ENCODE measurements at places on chromosomes 5 and 9.

DNA sequence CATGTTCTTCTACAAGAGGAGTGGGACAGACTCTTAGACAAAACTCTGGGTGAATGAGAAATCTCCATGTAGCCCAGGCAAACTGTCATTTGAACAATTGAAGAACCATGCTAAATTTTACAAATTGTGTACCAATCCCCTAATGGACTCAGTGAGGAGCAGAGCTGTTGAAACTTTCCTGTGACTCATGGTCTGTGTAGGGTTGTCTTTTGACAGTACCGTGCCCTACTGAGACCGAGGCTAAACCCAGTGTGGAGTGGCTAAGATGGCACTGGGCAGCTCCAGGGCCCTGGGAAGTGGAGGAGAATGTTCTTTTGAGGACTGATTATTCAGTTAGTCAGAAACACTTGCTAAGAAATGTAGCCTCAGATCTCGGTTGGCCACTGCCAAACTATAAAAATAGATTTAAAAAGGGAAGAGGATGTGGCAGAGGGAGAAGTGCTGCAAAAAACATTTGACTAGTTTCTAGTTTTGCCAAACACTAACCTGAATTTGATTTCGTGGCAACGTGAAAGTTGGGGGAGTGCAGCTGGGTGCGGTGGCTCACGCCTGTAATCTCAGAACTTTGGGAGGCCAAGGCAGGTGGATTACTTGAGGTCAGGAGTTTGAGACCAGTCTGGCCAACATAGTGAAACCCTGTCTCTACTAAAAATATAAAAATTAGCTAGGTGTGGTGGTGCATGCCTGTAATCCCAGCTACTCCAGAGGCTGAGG is 24.7 kb downstream of the POU4F3 start:
- no peak for DNase-seq

DNA sequence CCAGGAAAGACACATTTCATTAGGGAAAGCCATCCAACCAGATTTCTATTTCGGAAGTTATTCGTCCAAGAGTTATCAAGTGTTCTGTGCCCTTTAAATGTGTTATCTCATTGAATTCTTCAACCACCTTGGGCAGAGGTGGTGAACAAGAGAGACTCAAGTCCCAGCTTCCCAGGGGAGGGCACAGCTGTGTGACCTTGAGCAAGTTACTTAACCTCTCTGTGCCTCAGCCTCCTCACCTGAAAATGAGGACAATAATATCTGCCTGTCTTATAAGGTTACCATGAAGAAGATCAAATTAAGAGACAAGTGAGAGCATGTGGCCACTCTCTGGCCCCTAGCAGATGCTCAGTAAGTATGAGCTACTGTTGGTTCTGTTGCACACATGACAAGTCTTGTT is 37.4 kb downstream of the WHRN start:
- DNase-seq, result no peak

- no peak for DNase-seq
Measured at GRCh38 chr5:167233507-167234220, 1057.8 kb upstream of the WWC1 start.

- no peak for DNase-seq
Measured at GRCh38 chr9:21558615-21559401, 76.7 kb upstream of the IFNE start.

DNA sequence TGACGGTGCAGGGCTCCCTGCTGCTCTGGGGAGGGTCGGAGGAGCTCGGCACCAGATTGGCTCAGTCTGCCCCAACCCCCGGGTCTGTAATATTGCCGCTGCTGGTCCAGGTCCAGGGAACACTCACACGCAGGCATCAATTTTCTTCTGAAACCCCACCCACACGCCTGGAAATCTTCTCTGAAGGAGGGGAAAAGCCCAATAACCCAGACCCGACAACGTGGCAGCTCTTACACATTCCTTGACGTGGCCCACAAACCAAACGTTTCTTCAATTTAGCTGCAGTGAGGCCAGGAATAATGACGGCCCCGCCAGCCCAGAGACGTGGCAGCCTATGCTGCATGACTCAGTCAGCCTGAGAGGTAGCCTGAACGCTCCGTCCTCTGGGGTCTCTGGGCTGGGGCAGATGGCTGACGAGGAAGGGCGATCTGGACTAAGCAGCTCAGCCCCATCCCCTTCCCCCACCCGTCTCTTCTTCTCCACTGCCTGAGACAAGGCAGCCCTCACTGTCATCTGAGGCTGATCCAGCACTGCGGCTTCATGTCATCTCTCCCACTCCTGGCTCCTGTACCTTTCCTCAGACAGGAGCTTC is 9.9 kb upstream of the SPARC start:
- no peak for DNase-seq

- no peak for DNase-seq
Measured at GRCh38 chr9:131278702-131279111, 2.4 kb upstream of the FAM78A start.

DNA sequence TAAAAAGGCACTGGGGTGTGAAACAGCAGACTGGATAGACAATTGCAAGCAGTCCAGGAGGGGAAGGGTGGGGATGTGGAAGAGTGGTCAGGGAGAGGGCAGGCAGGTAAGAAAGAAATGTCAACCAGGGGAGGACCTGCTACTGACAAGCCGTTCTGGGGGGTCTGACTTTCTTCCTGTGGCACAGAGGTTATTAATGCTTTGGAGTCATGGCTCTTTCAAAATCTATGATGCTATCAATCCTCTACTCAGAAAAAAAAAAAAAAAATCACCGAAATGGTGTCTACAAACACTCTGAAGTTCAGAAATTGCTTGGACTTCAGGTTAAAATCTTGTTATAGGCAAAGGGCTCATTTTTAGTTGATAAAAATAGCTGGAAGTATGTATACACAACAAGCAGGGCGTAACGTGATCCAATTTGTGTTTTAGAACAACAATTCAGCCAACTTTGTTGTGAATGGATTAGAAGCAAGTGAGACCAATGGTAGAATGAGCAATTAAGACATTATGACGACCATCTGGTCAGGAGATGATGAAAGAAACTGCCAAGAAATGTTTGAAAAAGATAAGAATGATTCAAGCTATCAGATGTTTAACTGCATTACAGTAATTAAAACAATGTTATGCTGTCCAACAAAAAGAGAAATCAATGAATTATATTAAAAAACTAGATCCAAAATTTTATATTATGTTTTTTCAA is 255.2 kb downstream of the DEPDC1B start:
- DNase-seq, result no peak

- no peak for DNase-seq
Measured at GRCh38 chr5:153893817-153894216, 144.9 kb downstream of the FAM114A2 start.

- no peak for DNase-seq
Measured at GRCh38 chr9:87455407-87455806, 42.3 kb upstream of the DAPK1 start.

- DNase-seq, result peak; percentile 55
Measured at GRCh38 chr5:132496631-132497487, 6.3 kb upstream of the IRF1 start.
